ENCODE measurements at places on chromosomes 13 and 19.

- DNase-seq, result no peak
Measured at GRCh38 chr19:6721773-6722172, 1.3 kb upstream of the C3 start.

DNA sequence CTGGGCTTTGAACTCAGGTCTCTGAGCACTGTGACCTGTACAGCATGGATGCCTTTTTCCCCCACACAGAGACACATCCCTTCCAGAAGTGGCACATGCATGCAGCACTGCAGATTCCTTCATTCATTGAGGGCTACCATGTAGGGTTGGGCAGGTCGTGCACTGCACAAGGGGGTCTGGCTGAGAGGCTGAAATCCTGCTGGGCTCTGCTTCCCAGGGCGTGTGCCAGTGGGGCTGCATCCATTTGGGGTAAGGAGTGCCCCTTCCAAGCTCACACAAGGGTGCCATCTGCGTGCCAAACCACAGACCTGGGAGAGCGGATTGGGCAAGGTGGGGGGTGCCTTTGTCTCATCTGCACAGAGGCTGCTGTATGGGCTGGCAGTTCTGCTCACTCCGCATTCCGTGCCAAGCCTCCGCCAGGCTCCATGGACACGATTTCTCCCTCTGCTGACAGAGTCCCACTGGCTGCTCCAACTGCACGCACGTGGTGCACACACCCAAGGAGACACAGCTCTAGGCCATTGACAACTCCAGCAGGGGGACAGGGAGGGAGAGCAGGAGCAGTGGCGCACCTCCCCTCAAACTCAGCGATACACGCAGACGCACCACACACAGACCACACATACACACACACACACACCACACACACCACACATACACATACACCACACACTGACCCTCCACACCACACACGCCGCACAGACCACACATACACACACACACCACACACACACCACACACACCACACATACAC lies 4.5 kb upstream of the SHISA7 start:
- DNase-seq, result peak; percentile 61

GRCh38 chr19:57249329-57249728 lies 8.9 kb downstream of the ZNF805 start:
- no peak for DNase-seq

DNA sequence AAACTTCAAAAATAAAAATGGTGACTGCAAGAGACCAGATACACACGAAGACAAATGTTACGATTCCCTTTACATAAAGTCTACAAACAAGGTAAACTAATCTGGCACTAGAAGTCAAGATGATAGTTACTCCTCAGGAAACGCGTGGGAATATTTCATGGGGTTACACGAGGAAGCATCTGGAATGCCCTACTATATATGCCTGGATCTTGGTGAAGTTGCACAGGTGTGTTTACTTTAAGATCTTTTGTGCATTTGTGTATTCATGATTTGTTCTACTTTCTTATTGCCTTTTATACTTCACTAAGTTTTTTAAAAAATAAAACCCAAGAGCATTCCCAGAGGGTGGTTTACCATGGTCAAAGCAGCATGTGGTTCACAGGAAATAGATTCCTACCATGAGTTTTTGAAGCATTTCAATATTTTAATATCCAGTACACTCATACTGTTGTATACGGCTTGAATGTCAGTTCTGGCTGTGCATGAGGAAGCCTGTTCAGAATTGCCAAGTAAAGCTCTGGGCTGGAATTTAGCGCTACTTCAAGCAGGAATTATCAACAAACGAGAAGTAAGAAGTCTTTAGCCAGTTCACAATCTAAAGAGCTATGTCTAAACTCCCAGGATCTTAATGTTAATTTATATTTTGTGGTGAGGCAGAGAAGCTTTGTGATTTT lies 239.8 kb upstream of the KLHL1 start:
- DNase-seq, result no peak

DNA sequence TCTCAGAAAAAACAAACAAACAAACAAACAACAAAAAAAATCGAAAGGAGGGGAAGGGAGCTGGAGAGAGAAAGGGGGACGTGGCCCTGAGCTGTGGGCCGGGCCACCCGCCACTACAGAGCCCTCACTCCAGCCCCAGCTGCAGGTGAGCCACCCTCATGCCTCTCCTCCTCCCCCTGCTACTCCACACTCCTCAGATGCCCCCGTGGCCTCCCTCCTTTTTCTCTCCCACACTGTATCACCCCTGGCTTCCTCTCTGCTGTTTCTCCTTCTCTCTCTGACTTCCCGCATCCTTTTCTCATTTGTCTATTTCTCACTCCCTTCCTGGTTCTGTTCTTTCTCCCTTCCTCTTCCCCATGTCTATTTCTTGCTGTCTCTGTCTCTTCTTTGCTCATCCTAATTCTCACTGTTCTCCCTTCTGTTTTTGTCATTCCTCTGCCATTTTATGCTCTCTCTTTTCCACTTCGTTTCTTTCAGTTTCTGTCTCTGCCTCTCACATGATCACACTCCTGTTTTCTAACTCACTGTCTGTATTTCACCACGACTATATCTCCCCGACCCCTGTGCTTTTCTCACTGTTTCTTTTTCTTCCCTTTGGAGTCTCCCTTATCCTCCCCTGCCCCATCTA lies 2.7 kb downstream of the KLK2 start:
- DNase-seq, result no peak

GRCh38 chr13:41971848-41972247 lies 10.9 kb upstream of the VWA8 start:
- no peak for DNase-seq

DNA sequence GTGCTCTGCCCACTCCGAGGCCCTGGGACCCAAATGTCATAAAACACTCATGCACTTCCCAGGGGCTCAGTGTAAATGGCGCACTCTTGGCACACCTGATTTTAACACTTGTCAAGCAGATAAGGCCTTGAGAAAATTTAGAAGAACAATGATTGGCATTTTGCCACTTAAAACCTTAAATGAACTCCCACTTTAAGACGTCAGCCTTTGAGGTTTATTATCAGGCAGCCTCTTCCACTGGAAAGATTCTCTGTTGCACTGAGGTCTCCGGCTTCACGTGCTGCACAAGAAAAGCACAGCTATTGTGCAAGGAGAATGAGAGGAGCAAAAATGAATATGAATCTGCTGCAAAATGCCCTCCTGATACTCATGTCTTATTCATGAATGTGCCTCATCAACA lies 38.5 kb upstream of the ATP11A start:
- no peak for DNase-seq

GRCh38 chr19:3573858-3574637 lies 1.3 kb downstream of the HMG20B start:
- DNase-seq, result peak; percentile 97

DNA sequence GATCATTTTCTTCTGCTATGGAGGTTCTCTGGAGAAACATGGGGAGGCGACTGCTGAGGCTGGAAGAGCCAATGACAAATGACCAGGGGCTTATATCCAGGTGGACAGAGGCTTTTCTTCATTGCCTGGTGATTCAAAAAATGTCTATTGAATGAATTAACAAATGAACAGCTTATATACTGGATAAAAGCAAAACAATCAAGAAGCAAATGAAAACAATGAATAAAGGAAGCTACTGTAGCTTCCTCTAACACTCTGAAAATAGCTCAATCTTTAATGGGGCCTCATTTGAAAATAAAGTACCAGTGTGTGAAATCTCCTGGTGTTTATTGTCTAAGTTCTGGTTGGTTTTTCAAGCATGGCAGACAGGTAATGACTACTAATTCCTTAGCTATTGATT lies 167.5 kb upstream of the TMTC4 start:
- no peak for DNase-seq

DNA sequence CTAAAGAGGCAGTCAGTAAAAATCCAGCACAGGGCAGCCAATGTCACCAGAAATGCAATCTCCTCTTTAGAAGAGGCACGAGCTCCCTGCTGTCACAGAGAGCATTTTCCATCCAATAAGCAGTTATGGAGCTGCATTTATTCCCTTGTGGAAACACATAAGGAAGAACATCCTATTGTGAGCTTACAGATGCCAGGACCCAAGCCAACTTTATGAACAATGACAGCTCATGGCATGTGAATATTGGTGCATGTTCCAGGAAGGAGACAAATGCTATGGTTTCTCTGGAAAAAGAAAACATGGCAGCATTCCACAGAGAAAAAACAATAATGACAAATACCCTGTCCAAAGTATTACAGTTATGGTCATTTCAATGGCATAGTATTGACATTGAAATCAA lies 955.6 kb downstream of the UQCRFS1 start:
- no peak for DNase-seq

DNA sequence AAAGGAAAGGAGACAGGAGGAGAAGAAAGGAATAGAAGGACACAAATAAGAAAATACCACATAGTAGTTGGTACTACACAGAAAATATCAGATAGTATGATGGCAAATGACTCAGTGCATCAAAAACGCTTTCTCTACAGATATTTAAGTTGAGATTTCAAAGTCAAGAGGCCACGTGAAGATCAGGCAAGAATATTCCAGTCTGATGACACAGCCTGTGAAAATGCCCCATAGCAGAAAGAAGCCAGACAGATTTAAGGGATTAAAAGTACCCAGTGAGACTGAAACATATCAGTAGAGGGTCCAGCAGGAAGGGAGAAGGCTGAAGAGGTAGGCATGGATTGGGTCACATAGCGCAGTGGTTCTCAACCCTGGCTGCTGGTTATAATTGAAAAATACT lies 113.7 kb downstream of the VWA8 start:
- DNase-seq, result no peak

DNA sequence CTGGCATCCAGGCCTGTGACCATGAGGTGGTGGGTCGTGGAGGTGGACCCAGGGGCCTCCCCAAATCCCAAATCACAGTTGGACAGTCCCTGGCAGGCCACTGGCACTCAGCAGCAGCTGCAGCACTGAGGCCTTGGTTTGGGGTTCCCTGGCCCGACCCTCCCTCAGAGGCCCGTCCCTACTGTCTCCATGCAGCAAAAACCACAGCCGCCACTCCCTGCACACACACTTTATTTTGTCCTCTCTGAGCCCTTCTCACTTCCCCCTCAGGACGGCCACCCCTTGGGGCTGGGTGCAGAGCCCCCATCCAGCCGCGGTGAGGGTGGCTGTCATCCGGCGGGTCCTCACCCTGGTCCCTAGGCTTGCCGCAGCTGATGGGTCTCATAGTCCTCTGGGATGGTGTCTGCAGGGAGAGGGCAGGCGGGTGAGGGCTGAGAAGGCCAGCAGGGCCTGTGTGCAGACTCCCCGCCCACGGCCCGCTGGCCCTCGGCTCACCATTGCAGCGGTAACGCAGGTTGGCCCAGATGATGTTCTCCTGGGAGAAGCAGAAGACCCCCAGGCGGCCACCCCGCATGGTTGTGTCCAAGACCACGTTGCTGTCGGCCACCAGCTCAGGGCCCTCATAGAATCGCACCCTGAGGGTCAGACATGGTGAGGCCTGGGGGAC lies 8.4 kb downstream of the COMP start:
- DNase-seq, result no peak

DNA sequence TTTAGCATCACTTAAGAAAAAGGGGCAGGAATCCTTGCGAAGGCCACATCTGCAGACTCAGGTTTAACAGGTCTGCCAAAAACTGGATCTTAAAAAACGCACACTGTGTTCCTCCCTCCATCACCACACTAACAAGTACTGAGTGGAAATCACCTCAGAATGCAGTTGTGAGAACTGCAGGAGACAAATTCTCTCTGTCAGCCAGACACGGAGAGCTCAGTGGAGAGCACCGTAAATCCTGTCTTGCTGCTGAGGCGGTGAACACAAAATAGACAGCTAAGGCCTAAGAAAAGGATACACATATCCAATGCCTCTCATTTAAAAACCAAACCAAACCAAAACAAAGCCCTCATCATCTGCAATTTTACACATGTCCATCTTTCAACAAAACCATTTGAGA lies 1287.6 kb downstream of the EFNB2 start:
- no peak for DNase-seq

DNA sequence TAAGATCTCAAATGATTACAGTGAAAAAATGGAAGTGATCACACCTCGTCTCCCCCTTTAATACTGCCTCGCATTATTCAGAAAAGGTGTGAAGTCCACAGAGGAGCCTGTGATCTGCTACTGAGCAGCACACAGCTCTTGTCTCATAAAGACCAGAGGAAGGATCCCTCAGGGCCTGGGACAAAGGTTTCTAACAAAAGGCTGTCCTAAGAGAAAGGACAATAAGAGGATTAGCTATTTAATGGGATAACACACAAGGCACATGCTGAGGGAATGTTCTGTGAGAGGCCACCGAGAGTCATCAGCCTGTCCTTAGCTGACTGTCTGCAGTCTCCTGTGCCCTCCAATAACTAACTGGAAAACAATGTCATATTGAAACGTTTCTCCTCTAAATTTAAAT lies 26.7 kb downstream of the EBPL start:
- DNase-seq, result no peak

DNA sequence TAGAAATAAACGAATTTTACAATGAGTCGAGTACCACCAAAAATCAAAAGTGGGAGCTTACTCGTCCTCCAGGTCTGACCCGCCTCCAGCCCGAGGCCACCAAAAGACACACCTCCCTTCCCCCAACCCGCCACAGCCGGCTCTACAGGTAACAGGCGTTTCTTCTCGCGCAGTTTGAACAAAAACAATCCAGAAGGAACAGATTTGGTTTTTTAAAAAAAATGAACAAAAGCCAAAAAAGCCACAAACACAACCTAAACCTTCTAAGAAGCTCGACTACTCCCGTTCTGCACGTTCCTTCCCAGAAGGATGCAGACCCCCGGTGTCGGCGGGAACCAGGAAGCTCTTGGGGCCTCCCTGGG lies 671 bp downstream of the ZDHHC20 start:
- no peak for DNase-seq

DNA sequence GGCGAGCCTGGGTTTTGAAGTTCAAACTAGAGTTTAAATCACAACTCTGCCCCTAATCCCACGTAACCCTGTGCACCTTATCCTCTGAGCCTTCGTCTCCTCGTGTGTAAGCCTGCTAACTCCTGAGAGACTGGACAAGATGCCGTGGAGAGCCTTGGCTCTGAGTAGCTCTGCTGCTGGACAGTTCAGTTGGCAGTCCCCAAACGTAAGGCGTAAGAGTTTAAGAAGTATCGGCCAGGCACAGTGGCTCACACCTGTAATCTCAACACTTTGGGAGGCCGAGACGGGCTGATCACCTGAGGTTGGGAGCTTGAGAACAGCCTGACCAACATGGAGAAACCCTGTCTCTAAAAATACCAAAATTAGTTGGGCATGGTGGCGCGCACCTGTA lies 4.7 kb upstream of the CD79A start:
- no peak for DNase-seq

Measured in NCI-H446 (cell line).